NCI-H774 (cell line): ENCODE measurements at places on chromosomes 6 and 20.

- DNase-seq = no peak
Measured at GRCh38 chr20:35200267-35200666, 26.2 kb upstream of the MMP24 start.

DNA sequence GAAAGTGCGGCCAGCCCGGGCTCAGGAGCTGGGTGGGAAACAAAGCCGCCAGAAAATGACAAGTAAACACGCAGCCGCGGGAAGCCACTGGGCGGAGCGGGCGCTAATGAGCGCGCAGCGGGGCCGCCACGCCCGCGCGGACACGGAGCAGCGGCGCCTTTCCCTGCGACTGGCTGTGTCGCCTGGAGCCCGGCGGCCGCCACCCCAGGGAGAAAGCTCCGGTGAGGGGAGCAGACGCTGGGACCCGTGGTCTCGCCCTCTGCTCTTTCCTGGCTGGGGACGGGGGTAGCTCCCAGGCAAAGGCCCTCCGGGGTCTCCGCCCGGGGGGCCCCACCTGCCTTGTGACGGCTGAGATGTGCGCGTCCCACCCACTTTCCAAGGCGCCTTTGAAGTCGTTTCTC is 54.9 kb downstream of the PRR18 start:
- peak; percentile 67 for DNase-seq

- DNase-seq = no peak
Measured at GRCh38 chr6:91447530-91448254, 860.8 kb upstream of the MAP3K7 start.

DNA sequence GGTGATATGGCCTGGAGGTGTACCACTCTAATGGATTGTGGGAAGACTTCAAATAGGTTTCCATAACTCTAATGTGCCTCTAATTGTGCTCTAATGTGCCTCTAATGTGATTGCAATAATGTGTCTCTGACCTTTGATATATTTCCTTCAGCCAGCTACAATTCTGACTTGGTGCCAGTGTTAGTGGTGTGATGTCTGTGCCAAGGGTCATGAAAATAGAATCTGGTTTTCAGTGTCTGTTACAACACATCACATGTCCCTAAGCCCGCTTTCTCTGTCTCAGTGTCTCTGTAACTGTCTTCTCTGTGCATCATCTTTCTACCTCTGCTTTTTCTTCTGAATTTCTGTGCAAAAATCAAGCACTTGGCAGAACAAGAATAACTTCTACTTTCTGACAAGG is 77.2 kb upstream of the ECI2 start:
- DNase-seq = no peak

GRCh38 chr20:63495741-63496595 is 2.9 kb downstream of the EEF1A2 start:
- DNase-seq = peak; percentile 58

- no peak for DNase-seq
Measured at GRCh38 chr6:34120953-34121675, 24.8 kb downstream of the GRM4 start.

DNA sequence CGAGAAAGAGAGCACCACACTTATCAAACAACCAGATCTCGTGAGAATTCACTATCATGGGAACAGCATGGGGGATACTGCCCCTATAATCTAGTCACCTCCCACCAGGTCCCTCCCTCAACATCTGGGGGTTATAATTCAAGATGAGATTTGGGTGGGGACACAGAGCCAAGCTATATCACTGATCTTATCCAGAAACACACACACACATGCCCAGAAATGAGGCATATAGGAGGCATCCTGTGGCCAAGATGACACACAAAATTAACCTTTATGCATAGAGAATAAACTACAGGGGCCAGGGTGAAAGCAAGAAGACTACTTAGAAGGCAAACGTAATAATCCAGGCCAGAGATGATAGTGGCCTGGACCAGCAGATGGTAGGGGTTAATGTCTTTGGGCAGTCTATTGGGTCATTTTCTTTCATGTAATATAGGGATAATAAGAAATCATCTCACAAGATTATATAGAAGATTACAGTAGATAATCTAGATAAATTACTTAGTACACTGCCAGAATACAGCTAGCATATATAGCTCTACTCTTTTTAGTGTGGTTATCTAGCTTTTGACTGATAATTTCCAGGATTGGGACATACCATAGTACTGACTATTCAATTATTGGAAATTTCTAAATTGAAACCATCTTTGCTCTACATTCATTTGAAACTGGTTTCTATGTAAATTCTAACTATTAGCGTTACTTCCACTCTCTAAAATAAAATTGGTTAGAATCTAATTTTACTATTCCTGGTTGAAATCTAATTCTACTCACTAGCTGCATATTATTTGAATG is 20.0 kb downstream of the RNF144B start:
- DNase-seq = no peak

- DNase-seq = no peak
Measured at GRCh38 chr20:8394308-8394945, 262.4 kb downstream of the PLCB1 start.

DNA sequence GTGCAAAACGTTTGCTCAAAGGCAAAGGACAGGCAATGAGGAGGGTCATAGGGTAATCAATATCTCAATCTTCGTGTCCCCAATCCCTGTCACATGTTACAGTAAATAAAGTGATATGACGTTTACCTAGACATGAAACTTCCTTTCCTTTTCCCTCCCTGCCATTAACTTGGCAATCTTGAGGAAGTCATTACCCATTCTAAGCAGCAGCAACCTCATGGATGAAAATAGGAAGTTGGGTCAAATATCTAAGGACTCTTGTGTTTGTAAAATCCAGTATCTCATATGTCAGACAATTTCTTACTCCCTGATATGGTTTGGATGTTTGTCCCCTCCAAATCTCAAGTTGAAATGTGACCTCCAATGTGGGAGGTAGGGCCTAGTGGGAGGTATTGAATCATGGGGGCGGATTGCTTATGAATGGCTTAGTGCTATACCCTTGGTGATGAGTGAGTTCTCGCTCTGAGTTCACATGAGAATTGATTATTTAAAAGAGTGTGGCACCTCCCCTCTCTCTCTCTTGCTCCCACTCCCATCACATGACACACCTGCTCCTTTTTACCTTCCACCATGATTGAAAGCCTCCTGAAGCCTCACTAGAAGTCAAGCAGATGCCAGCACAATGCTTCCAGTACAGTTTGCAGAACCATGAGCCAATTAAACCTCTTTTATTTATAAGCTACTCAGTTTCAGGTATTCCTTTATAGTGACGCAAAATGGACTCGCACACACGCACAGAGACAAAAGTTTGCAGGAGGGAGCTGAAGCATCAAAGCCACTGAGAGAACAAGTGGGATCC is 545.9 kb upstream of the JARID2 start:
- DNase-seq = no peak

- DNase-seq = no peak
Measured at GRCh38 chr20:25453035-25453810, 45.8 kb downstream of the GINS1 start.

GRCh38 chr6:68144667-68145066 is 490.4 kb upstream of the ADGRB3 start:
- no peak for DNase-seq

DNA sequence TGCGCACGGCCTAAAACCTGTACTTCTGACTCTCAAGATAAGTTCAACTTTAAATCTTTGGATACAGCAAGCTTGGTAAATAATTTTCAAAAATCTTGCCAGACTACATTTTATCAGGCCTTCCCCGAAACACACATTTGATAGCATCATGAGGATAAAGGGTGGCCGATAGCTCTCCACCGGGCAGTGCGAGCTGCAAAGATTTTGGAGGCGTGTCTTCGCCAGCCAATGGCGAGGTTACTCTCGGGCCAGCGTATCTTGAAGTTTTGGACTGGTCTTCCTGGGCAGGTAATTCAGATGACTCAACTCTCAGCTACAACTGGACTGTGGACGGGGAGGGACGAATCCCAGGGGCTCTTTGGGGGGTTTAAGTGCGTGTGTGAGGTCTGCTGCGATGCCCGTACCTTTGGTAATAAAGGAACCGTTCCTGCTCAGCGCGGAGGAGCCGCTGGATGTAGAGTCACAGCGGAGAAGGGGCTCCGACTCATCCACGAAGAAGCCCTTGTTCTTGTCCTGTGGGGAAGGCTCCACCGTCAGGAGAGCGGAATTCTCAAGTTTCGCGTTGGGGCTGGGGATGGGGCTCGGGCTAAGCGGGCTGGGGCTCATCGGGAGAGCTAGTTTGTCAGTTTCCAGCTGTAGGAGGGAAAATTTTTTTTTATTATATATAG is 75.3 kb downstream of the TNFRSF21 start:
- DNase-seq = no peak

- peak; percentile 98 for DNase-seq
Measured at GRCh38 chr6:170291271-170292110, 613 bp upstream of the DLL1 start.

GRCh38 chr6:1004885-1005630 is 306.8 kb upstream of the FOXQ1 start:
- DNase-seq = no peak

GRCh38 chr6:27814665-27815424 is 97.4 kb downstream of the OR2B2 start:
- DNase-seq = peak; percentile 75

DNA sequence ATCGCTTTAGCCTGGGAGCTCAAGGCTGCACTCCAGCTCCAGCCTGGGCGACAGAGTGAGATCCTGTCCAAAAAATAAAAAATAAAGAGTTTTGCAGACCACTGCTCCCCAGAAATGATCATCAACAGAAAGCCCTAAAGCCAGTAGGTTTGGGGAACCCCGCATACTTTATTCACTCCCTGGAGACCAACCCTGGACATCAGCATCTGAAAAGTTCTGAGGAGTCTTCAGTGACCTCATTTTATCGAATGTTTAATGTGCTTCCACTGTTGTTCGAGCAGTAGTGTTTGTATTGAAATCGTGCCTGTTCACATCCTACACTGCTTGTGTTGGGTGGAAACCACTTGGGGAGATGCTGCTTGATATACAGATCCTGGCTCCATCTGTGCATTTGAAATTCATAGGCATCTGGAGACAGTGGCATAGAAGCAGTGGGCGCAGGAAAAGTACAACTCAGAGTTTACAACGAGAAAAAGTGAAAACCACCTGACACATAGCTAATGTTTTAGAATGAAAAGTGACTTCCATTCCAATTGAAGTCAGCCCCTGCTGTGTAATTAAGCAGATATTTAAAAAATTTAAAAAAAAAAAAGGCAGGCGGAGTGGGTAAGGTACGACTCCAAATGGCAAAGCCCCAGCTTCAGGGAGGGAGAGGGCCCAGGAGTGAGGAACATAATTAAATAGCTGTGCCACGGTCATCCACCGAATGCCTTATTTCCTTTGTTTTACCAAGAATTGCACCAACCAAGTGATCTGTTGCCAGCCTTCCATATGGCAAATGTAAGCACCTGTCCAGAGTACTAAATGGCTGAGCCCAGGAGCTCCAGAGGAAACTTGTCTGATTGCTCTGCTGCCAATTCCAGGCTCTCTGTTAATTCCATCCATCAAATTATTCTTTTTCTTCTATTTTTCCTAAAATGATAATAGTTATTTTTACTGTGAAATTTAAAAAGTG is 100.4 kb upstream of the NAA20 start:
- DNase-seq = no peak

DNA sequence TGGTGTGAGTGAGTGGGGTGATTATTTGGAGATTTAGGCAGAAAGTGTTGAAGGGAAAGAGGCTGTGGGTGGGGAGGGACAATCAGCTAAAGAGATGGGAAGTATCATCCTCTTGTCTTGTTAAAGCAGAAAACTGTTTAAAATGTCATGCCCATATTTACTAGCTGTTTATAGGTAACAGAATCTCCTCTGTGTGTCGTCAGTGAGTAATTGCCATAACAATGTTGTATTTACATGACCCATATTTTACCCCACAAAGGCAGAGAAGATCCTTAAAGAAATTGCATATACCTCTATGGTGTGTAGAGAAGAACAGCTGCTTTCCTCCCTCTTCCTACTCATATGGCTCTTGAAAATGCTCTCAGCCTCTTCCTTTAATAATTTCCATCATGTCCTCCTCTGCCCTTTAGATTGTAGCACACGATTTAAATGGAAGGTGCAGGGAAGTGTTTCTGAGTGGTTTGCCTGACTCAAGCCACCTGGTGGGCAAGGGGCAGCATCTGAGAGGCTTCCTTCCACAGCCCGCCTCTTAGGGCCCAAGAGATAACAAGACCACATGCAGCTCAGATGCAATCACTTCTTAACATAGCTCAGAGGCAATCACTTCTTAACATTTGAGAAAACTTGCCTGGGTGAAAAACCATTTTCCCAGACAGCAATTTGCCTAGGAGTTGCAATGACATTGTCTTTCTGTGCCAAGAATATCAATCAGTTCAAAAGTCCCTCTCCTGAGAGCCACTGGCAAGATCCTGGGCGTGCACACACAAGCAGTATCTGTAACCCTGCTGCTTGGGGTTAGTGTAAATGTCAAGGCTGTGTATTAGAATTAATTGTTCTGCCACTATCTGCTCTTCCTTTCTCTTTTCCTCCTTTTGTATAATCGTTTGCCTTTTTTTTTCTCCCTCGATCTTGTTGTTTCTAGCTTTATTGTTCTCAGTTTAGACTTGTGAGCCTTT is 44.1 kb upstream of the EDN1 start:
- DNase-seq = no peak

GRCh38 chr20:21436205-21436604 is 38.9 kb upstream of the NKX2-4 start:
- DNase-seq = no peak

GRCh38 chr6:106844930-106845329 is 129.6 kb downstream of the CD24 start:
- no peak for DNase-seq

DNA sequence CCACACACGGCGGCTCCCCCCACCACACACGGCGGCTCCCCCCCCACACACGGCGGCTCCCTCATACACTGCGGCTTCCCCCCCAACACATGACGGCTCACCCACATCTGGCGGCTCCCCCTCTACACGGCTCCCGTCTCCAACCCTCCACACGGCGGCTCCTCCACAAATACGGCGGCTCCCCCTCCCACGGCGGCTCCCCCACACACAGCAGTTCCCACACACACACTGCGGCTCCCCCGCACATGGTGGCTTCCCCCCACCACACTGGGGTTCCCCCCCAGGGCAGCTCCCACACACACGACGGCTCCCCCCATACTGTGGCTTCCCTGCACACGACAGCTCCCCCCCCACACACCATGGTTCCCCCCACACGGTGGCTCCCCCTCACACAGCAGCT is 98.0 kb downstream of the TTLL2 start:
- no peak for DNase-seq

- DNase-seq = no peak
Measured at GRCh38 chr6:90120327-90120726, 176.3 kb downstream of the BACH2 start.

GRCh38 chr20:19757487-19758132 is 448 bp upstream of the RIN2 start:
- peak; percentile 65 for DNase-seq

GRCh38 chr6:111793711-111794111 is 79.5 kb downstream of the FYN start:
- no peak for DNase-seq

- DNase-seq = no peak
Measured at GRCh38 chr6:21375151-21376116, 218.1 kb upstream of the SOX4 start.

GRCh38 chr6:150613269-150613668 is 13.6 kb downstream of the PLEKHG1 start:
- DNase-seq = no peak

DNA sequence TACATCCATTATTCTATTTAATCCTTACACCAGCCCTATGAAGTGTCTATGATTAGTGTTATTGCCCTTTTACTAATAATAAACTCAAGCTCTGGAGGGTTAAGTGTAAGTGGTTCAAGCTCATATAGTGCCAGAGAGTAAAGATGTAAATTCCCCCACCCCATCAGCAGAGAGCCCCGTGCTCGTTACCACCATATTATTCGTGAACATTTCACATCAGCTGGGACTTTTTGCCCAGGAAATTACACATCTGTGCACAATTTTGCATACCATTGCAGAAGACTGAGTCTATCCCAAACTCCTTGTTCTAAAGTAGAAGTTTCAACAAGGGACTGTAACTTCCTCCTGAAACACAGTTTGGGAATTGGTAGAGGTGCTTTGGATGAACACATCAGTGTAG is 220.1 kb downstream of the BCAS1 start:
- no peak for DNase-seq
